Fibroblast of villous mesenchyme (primary cell): ENCODE measurements at places on chromosomes 11 and 22. TPM values are rescaled to one million over a fixed set of nuclear protein-coding genes. Genes with fewer than 3 reads are reported as not detected.

SAA1 gene
- total RNA-seq = 0.43 TPM in 1 of 2 replicates, not detected in the other

TMEM86A gene
- total RNA-seq = 0.32 and 0.43 TPM in 2 replicates

SMC1B gene
- not detected in 2 replicates for total RNA-seq

GALNT18 gene
- total RNA-seq = 5.2 and 11.7 TPM in 2 replicates

ARHGEF17 gene
- 71.2 and 78.3 TPM in 2 replicates for total RNA-seq

ACCS gene
- 12.6 and 18.6 TPM in 2 replicates for total RNA-seq
